ENCODE measurements at places on chromosomes 13 and 19.

DNA sequence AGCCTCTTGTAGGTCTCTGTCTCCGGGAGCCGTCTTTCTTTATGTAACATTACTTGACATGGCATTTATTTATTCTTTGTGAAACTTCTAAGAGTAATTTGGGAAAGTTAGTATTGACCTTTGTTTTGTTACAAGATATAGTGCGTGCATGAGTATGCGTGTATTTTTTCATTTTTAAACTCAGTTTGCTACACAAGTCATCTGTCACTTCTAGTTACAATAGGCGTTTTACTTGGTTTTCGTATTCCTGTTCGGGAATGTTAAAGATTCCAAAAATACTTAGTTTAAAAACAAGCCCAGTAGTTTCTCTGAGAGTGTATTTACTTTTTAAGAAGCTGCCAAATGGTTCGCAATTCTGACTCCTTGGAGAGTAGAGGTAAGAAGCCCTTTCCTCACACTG lies 3.2 kb downstream of the PDS5B start:
- DNase-seq, result no peak

DNA sequence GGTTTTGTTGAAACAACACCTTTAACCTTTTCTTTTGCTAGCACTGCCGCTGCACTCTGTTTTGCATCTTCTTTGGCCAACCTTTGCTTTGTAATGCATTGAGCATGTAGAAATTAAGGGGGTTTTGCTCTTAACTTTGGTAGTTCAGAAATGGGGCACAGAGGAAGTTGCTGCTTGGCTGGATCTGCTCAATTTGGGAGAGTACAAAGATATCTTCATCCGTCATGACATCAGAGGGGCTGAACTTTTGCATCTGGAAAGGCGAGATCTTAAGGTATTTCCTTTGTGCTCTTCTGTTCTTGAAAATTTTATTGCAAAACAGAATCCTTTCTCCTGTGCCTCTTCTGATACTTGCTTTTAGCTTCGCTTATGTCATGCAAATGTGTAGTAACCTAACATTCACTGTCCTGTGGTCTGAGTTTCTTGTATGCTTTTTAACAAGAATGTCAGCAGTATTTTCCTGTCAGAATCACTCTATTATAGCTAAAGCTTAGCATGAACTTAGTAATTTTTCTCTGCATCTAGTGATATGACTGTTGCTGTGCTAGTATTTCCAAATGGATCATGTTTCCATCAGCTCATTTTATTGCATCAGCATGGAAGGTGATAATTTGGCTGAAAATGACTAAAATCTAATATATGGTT lies 50.7 kb upstream of the AKAP11 start:
- no peak for DNase-seq

GRCh38 chr13:26517936-26518335 lies 39.5 kb upstream of the WASF3 start:
- DNase-seq, result no peak

- DNase-seq, result no peak
Observed at GRCh38 chr19:30663611-30664174, 291.5 kb downstream of the ZNF536 start.

GRCh38 chr19:57239982-57240310 lies 486 bp upstream of the ZNF805 start:
- DNase-seq, result no peak

GRCh38 chr13:35785576-35786303 lies 309.3 kb upstream of the MAB21L1 start:
- no peak for DNase-seq

GRCh38 chr19:57935731-57936130 lies 529 bp upstream of the ZNF418 start:
- DNase-seq, result no peak

DNA sequence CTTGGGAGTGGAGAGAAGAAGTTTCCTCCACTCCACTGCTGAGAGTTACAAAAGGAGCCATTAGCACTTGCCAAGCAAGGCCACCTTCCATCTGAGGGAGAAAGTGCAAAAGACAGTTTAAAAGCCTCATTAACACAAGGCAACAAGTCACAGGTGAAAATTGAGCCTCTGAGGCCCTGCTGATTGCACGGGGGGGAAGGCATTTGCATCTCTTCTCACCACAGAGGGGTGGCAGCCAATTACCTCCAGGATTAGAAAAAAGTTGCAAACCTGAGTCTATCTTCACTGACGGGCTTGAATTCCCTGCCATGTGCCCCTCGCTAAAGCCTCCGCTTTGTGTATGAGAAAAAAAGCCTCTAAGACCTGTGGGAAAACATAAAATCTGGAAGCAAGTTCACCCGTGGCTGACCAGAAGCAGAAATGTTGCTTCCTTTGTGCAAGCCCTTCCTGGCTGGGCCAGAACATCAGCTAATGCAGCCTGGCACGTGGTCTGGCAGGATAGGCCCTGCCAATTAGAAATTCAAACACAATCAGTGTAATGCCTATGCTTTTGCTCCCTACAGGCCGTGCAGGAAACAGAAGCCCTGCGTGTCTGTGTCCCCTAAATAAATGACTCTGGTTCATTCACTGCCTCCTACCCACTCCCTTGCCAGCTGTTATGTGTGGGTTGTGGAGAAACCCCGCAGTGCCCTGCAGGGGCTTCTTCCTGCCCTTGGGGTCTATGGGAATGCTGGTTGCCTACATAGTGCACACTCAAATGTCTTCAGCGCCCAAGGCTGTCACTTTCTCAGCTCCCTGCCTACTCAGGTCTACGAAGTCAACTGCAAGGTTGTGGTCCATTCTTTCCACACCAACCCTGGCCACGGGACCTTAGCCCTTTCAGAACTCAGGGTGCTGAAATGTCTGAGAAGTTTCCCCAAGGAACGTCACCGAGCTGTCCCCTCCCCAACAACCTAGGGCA lies 150.2 kb downstream of the UQCRFS1 start:
- DNase-seq, result no peak

DNA sequence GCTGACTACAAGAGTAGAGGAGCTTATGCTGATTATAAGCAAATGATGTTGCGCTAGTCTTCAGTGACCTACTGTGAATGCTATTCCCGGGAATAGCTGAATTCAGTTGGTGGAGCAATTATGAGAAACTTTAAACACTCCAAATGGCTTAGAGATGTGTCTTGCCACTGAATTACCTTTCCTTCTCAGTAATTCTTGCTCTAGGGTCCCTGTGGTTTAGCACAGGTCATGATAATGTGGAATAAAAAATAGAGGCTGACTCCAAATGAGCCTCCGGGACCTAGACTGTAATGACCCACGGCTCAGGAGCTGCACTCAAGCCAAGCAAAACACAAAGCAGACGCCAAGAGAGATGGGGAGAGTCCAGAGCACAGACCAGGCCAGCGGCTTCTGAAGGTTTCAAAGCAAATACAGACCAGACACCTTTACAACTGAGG lies 124.7 kb downstream of the RGCC start:
- no peak for DNase-seq

- DNase-seq, result no peak
Observed at GRCh38 chr13:27956576-27957300, 12.4 kb downstream of the CDX2 start.

DNA sequence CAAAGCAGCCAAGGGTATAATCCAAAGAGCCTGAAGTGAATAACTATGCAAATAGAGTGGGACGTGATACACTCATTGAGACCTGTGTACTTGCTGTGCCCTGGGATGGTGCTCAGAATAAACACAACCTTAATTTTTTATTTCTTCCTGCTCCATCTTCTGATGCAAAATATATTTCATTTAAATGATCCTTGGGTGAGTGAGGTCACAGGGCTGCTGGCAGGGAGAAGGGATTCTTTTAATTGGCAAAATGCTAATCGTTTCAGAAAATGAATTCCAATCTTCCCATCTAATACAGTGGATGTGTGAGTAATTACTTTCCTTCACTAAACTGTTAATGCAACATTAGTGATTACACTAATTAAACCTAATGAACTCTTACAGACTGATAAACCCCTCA lies 63.5 kb downstream of the SIAH3 start:
- DNase-seq, result no peak

DNA sequence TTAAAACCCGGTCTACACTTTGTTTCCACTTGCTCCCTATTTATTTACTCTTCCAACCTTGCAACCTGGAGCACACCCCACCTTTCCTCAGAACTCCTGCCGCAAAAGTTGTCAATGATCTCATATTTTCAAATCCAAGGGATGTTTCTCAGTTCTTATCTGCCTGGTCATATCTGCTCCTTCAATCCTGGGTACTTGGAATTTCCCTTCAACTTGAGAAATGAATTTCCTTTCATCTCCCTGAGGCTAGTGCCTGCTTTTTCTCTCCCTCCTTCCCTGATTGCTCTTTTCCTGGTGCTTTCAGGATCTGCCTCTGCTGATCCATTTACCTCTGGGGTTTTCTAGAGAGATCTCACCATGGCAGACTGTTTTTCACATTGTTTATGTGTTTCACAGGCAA lies 154.8 kb upstream of the IRS2 start:
- DNase-seq, result no peak

DNA sequence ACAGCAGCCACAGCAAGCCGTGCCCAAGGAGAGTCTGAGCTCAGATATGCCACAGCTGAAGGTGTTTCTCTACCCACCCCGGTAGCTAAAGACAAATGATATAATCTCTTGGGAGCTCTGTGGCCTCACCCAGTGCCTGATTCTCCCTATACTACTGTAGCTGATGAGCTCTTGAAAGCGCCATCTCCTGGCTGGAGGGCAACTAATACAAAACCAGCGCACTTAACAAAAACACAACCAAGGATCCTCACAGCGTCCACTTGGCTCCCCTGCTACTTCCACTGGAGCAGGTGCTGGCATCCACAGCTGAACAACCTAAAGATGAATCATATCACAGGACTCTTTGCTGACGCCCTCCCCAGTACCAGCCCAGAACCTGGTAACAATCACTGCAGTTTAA lies 1212.0 kb downstream of the PCDH17 start:
- DNase-seq, result no peak

DNA sequence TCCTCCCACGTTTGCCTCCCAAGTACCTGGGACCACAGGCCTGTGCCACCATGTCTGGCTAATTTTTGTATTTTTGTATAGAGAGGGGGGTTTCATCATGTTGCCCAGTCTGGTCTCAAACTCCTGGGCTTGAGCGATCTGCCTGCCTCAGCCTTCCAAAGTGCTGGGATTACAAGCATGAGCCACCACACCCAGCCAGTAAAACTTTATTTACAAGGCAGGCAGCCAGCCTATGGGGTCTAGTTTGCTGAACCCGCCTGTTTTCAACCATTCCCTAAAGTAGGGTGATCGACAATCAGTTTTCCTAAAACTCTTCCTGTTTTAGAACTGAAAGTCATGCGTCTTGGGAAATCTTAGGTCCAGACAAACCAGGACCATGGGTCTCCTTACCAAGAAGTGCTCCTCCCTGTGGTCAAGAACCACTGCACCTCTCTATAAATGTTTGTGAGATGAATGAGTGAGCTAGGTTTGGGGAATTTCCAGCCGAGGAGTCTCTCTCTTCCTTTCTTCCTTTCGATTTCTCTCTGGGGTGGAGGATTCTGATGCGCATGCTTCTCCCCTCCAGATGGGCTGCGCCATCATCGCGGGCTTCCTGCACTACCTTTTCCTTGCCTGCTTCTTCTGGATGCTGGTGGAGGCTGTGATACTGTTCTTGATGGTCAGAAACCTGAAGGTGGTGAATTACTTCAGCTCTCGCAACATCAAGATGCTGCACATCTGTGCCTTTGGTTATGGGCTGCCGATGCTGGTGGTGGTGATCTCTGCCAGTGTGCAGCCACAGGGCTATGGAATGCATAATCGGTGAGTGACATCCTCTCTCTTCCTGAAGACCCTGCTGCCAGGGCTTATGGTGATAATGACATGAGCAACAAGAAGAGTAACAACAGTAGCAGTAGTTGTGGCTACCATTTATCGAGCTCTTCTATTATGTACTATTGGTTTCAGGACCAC lies 38.7 kb downstream of the ADGRE1 start:
- DNase-seq, result peak; percentile 47

DNA sequence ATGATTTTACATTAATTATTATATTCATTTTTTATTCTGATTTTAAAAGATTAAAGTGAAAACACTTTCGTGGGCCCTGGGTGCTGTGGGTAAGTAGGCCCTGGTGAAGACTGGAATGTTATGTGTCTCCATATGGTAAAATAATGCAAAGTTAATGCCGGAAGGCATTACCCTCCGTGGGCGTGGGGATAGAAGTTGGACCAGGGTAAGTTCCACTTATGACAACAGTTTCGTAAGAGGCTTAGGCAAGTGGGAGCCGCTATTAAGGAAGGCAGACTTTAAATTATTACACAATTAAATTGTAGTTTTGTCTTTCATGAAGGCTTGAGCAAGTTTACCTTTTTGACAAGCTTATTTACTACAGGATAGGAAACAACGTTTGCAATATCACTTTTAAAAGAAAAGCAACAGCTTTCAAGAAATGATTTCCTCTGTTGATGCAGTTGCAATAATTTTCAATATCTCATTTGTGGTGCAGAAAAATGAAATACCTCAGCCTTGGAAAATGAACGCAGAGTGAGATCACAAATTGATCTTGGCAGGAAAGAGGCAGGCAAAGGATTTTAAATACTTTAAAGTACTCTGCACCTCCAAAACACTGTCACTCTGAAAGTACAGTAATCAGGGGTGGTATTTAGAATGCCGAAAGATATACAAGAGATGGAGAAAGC lies 310.6 kb downstream of the DCT start:
- DNase-seq, result no peak

GRCh38 chr19:6103217-6103644 lies 7.1 kb downstream of the RFX2 start:
- DNase-seq, result no peak

DNA sequence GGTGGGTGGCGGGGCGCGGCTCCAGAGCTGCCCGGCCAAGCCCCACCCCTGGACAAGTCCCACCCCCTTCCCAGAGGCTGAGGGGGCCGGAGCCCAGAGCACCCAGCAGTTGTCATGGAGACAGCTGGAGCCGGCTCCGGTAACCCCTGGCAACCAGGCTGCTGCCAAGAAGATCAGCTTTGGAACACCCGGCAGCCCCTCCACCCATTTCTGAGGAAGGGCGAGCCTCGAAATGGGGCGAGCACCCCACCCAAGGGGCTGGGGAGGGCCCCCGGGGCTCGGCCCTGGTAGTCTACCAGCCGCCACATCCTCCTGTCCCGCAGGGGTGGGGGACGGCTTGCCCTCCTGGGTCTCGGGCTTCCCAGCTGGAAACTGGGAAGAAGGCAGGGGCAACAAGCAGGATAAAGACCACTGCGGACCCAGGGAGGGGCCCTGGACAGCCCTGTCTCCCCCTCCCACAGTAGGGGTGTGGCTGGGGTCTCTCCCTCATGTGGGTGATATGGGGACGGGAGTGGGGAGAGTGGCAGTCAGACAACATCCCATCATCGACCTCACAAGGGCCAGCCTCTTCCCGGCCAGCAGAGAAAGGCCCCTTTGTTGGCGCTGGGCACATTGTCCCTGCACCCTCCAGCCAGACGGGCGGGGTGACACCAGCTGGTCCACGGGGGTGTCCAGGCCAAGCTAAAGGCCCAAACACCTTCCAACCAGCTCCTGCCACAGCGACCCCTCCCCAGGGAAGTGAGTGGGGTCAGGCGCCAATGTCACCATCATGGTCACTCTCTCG lies 1.5 kb downstream of the CERS1 start:
- DNase-seq, result no peak

DNA sequence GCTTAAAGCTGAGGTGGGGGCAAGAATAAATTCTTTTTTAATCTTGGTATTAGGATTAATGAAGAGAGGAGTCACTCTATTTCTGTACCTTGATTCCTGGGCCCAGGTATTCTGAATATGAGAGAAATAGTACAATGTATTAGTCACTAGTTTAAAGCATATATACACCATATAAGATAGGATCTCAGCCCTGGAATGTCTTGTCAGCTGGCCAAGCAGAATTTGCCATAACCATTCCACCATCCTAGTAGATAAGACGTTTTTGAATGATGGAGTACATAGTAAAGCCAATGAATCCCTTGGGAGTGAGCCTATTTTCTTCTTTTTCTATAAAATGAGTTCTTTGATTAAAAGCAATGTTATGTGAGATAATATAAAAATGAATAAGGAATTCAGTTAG lies 55.6 kb downstream of the UFM1 start:
- DNase-seq, result no peak

- no peak for DNase-seq
Observed at GRCh38 chr19:42366673-42367072, 23.4 kb downstream of the CNFN start.

All from CD4-positive, alpha-beta T cell treated with Interleukin-2 at 100 ng/mL for 4 hours (primary cell).